Activated CD4-positive, alpha-beta memory T cell treated with anti-CD3 and anti-CD28 coated beads, Interleukin-2, amount 10 ng/mL, durations not matched to agents 7 days and 5 days (primary cell): ENCODE measurements at places on chromosomes 4 and X. TPM values are rescaled to one million over a fixed set of nuclear protein-coding genes. Genes with fewer than 3 reads are reported as not detected.

GRCh38 chrX:129696463-129697155, 41.9 kb upstream of the APLN start:
- H3K36me3 ChIP-seq = no peaks in the 10 kb centered on the region
- DNase-seq = no peak
- H3K4me1 ChIP-seq = no peaks in the 10 kb centered on the region
- H3K27ac ChIP-seq = no peak overlapping the region
- no peaks in the 10 kb centered on the region for H3K27me3 ChIP-seq
- no peak overlapping the region for H3K4me3 ChIP-seq

GRCh38 chrX:40009890-40010289, 87.9 kb downstream of the BCOR start:
- no peak overlapping the region for H3K27ac ChIP-seq
- DNase-seq = no peak
- H3K4me3 ChIP-seq = peak overlapping the region; percentile 35
- no peaks in the 10 kb centered on the region for H3K36me3 ChIP-seq
- H3K27me3 ChIP-seq = peaks cover 44% of the 10 kb centered on the region
- H3K4me1 ChIP-seq = peaks cover 38% of the 10 kb centered on the region

DNA sequence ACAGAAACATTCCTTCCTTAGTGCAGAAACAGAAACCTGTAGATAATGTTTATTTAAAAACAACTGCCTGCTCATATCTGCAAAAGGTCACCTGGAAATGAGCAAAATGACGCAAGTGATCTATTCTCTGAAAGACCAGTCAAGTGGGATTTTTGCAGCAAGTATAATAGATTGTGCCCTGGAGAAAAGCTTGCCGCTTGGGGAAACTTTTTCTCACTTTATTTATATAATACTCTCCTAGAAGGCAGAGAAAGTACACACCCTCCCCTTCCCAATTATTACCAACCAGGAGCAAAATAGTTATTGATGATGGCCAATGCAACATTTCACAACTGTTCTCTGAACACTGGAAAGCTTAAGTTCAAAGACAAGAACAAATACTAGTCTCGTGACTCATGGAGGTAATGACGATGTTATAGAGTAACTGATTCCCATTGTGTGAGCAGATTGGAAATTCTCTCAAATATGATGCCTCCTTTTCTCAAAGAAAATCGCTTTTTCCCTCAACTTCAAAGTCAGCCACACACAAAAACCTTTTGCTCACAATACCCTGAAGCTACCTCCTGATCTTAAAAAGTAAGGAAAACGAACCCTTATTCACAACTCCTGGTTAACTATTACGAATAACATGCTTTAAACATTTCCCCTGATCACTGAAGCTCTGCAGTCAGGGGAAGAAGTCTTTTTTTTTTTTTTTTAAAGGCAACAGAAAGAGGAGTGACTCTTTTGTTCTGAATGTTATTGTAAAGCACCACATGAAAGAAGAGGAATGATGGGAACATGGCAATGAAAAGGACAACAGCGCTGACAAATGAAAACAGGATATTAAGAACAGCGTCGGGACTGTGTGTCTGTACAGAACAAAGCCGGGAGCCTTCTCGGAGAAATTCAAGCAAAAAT, 41.0 kb downstream of the MID1 start:
- no peak for DNase-seq
- H3K4me3 ChIP-seq = no peak overlapping the region
- no peaks in the 10 kb centered on the region for H3K27me3 ChIP-seq
- no peaks in the 10 kb centered on the region for H3K4me1 ChIP-seq

Gene CNKSR2
- 2.9 TPM for total RNA-seq

- peaks cover 3% of the 10 kb centered on the region for H3K4me1 ChIP-seq
- H3K36me3 ChIP-seq = no peaks in the 10 kb centered on the region
- H3K27ac ChIP-seq = no peak overlapping the region
- H3K27me3 ChIP-seq = peaks cover 2% of the 10 kb centered on the region
- DNase-seq = no peak
Measured at GRCh38 chrX:118207831-118208453, 91.3 kb upstream of the KLHL13 start.

- H3K36me3 ChIP-seq = no peaks in the 10 kb centered on the region
- H3K4me1 ChIP-seq = peaks cover 40% of the 10 kb centered on the region
- DNase-seq = peak; percentile 54
- H3K27me3 ChIP-seq = peaks cover 3% of the 10 kb centered on the region
Measured at GRCh38 chrX:53263597-53264094, 17.7 kb downstream of the IQSEC2 start.

Gene RNF128
- not detected for total RNA-seq

Gene ARHGAP4
- 262 TPM for total RNA-seq

Gene ZNF718
- total RNA-seq = 8.9 TPM

DNA sequence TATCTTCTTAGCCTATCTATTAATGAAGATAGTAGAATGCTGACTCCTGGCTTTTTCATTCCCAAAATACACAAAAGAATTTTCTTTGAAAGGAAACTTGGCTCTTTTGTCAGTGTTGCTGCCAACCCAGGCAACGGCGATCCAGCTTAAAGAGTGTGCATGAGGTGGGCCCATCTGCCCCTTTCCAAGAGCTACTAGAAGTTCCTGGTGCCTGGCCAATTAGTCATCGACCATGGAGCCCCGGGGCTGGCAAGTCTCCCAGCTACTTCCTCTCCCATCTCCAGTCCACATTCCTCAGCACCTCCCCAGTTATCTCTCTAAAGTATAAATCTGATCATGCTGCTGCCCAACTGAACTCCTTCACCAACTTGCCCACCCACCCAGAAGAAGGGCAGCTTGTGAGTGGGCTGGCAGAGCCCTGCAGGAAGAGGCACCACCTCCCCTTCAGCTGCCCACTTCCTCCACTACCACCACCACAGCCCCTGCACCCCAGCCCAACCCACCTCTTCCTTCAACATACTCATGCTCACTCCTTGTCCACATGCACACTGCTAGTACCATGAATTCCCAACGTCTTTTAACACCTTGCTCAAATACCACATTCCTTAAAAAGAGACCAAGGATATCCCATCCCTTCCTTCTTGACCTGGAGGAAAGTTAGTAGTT, 158.2 kb upstream of the MAP3K15 start:
- no peak for DNase-seq
- H3K4me1 ChIP-seq = peaks cover 43% of the 10 kb centered on the region
- H3K27me3 ChIP-seq = no peaks in the 10 kb centered on the region

DNA sequence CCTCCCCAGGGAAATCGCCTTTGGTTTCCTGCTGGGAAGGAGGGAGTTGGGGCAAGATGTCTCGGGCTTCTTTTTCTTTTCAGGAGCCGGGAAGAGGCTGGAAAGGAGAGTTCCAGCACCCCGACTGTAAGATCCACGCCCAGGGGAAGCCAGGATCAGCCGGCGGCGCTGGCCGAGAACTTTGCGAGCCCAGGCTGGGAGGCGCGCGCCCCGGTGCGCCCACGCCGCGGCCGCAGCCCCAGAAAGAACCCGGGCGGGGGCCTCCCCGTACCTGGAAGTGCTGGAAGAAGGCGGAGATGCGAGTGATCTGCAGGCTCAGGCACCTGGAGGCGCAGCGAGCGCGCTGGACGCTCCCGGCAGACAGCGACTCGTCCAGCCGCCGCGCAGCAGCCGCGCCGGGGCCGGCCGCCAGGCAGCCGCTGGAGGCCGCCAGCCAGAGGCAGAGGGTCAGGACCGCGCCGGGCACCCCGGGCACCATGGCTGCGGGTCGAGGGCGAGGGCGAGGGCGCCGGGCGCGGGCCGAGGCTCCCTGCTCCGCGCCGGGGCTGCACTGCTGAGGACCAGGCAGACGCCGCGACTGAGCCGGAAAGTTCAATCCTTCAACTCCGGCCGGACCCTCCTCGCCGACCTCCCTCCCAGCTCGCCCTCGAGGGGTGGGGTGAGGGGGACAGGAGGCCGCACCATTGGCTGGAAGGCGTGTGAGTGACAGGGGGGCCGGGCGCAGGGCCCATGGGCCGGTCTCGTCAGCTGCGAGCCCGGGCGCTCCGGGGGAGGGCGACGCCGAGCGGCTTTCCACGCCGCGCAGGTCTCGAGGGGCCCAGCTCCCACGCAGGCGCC, at the start of gene ANOS1:
ANOS1 (minus strand) TSS at position 579 of the 837 bp plus-strand sequence; CDS start at position 478, 101 bp downstream.
- no peaks in the 10 kb centered on the region for H3K36me3 ChIP-seq
- H3K4me3 ChIP-seq = no peak within 1 kb of the TSS

- no peak overlapping the region for H3K27ac ChIP-seq
Measured at GRCh38 chr4:187027272-187027671, 303.6 kb upstream of the FAT1 start.

GRCh38 chr4:94036964-94037363, 170.7 kb upstream of the SMARCAD1 start:
- H3K4me1 ChIP-seq = no peaks in the 10 kb centered on the region
- H3K27me3 ChIP-seq = no peaks in the 10 kb centered on the region
- no peak overlapping the region for H3K27ac ChIP-seq
- H3K36me3 ChIP-seq = no peaks in the 10 kb centered on the region

Gene KDR
- not detected for total RNA-seq
